ENCODE measurements at places on chromosomes 12 and 14.

- no peak for DNase-seq
Observed at GRCh38 chr14:51552275-51552674, 99.4 kb upstream of the FRMD6 start.

- DNase-seq: no peak
Observed at GRCh38 chr12:121786440-121786825, 7.1 kb downstream of the RHOF start.

- DNase-seq: no peak
Observed at GRCh38 chr12:47762850-47763465, 4.3 kb upstream of the RAPGEF3 start.

- DNase-seq: peak; percentile 62
Observed at GRCh38 chr12:95574799-95575452, 23.6 kb upstream of the USP44 start.

- DNase-seq: no peak
Observed at GRCh38 chr12:78090266-78090665, 259.6 kb downstream of the NAV3 start.

DNA sequence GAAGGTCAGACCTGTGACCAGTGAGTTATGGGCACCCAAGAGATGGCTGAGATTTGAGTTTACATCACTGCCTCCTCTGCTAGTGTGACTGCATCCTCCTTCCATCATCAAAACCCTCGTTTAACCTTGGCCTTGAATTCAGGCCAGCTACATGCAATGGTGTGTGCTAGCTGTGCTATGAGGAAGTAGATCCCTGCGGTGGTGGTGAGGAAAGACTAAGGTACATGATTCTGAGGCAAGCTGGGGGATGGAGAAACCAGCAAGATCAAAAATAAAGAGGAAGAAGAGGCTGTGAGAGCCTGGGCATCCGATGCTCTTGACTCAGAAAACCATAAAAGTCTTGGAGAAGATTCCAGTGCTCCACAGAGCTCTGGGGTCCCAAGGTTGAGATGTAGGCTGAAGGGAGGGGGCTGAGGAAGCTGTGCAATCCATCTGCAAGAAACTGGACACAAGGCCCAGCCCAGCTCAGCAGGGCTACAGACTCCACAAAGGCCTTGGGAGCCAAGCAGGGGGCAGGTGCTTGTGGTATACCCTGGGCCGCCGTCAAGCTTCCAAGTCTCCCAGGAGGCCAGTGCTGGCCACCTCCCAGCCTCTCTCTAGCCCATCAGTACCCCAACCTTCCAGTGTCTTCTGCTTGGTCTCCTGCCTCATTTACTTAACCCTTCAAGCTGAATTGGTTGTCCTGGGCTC, 774.8 kb downstream of the VRK1 start:
- DNase-seq: no peak

DNA sequence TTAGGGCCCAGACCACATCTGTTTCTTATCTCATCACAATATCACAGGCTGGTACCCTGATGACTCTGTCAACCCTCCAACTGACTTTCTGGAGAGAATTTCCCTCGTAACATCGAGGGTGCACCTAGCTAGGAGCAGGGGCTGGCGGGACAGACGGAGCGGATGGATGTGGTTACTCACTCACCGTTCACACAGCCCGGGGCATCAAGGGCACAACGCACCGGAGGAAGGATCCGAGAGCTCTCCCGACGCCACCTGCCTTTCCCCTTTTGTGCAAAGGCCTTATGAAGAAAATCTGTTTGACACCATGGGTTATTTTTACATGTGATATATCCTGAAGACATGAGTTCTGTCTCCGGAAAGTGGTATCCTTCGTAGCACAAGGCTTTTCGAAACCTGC, 31.4 kb downstream of the SLC15A4 start:
- DNase-seq: no peak

DNA sequence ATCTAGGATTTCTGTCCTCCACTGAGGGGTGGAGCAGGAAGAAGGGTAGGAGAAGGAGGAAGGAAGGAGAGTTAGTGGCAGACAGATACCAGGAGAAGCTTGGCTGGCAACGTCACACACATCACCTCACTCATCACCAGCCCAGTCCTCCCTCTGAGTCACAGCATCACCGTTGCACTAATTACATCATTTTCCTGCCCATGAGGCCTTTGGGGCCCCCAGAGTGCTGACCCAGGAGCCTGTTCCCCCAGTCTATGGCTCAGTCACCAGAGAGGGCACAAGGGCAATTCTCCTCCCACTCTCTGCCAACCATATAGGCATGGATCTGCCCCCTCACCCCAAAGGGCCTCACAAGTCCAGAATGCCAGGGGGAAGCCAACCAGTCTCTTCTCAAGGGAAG, 4.6 kb downstream of the RND1 start:
- no peak for DNase-seq

DNA sequence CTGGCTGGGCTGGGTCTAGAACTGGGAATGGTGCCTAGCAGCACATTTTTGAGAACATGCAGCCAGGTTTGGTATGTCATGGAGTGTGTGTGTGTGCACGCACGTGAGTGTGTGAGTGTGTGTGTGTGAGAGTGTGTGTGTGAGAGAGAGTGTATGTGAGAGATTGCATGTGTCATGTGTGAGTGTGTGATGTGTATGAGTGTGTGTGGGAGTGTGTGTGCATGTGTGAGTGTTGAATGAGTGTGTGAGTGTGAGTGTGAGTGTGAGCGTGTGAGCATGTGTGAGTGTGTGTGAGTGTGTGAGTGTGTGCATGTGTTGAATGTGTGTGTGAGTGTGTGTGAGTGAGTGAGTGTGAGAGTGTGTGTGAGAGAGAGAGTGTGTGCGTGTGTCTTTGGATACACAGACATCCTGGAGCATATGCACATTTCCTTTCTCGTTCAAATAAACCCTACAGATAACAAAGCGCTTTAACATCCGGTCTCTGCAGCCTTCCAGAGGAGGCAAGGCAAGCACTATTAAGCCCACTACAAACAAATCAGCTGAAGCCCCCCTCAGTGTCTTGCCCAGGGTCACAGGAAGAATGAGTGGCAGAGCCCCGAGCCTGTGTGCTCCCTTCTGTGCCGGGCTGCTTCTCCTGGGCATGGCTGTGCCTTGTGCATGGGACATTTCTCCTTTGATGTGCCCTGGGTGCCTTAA, 108.7 kb upstream of the ETV6 start:
- no peak for DNase-seq

DNA sequence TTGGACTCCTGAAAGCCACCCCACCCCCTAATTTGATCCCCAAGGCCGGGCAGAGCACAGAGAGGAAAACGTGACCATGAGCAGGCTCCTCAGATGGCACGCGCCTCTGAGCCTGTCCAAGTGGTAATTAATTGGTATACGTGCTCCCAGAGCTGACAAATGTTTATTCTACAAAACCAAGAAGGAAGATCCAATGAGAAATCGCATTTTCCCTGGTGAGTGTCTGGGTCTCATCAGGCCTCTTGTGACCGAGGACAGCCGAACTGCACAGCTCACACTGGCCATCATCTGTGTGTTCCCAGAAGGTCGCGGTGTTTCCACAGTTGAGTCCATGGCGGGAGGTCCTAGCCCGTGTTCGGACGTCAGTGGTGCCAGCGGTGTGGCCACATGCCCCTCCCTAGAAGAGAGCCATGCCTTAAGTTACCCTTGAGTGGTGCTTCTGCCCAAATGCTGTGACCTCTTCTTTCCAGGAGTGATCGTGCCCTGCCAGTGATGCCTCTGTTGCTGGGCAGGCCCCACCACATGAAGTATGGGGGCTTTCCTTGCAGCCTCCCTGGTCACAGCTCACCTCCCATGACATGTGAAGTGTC, 317.5 kb upstream of the RTL1 start:
- no peak for DNase-seq

- DNase-seq: peak; percentile 61
Observed at GRCh38 chr12:50986966-50987737, 34.8 kb downstream of the HIGD1C start.

DNA sequence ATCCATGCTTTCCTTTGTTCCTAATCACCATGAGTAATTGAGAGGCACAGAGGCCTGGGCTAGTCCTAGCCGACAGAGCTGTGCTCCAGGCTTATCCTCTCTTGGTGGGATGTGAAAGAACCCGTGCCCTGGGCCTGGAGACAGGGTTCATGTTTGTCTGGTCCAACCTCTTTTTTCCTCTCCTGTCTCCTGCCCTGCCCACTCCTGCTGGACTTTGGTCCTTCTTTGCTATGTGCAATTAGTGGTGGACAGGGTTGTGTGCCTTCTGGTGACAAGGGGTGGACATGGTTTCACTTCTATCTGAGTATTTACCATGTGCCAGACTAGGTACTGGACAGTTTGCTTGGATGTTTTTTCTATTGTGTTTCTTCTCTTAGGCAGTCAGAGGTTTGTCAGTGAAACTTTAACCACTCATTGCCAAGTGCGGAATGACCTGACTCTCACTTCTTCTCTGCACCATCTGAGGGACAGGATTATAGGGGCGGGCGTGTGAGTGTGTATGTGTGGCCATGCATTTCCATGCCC, 126.1 kb downstream of the SMOC1 start:
- DNase-seq: no peak

- no peak for DNase-seq
Observed at GRCh38 chr12:68342966-68343365, 10.8 kb upstream of the MDM1 start.

GRCh38 chr14:103949131-103949790, 6.9 kb upstream of the RD3L start:
- DNase-seq: peak; percentile 9

DNA sequence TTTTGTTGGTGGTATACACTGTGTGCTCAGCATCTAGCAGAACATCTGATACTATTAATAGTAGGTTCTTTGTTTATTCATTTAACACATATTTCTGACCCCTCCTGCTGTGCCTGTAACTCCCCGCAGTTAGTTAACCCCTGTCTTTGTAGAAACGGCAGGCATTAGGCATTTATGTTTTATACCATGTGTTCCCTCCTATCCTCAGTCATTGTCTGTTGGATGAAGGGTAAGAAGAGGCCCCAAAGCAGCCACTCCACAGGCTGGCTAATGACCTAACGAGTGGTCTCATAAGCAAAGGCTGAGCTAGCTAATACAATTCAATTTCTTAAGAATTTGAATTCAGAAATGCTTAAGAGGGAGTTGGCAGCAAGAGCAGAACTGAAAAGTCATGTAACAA, 170.8 kb downstream of the TMX1 start:
- no peak for DNase-seq

GRCh38 chr12:132907216-132907615, 19.8 kb upstream of the CHFR start:
- DNase-seq: no peak

DNA sequence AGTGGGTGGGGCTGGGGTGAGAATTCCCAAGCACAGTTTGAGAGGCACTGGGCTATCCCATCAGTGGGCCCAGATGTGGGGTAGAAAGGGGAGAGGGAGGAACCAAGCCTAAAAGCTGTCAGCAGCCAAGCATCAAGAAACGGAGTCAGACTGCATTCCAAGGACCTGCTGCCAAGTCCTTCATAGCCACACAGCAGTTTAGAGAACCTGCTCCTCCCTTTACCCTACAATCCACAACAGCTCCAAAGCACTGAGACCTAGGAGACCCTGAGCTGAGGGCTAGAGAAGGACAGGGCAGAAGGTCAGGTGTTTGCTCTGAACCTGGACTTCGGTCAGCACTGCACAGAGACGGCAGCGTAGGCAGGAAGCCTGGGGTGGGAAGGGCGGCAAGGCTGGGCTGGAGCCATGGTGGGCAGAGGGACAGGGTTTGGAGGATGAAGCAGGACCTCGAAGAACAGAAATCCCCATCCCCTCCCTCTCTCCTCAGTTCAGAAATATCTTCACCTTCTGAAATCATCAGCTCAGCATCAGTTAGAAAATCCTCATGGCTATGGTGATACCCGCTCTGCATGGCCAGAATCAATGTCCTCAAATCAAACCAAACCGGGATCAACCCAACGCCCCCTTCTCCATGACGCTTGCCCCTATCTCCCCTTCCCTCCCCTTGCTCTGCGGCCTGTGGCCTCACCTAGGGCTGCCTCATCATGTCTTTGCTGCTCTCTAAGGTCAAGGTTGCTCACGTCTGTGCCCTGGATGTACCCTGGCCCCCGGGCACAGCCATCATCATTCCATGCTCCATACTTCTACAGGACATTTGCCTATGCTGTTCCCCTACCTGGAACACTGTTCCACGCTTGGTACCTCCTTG, 12.9 kb upstream of the SERPINA4 start:
- peak; percentile 47 for DNase-seq

DNA sequence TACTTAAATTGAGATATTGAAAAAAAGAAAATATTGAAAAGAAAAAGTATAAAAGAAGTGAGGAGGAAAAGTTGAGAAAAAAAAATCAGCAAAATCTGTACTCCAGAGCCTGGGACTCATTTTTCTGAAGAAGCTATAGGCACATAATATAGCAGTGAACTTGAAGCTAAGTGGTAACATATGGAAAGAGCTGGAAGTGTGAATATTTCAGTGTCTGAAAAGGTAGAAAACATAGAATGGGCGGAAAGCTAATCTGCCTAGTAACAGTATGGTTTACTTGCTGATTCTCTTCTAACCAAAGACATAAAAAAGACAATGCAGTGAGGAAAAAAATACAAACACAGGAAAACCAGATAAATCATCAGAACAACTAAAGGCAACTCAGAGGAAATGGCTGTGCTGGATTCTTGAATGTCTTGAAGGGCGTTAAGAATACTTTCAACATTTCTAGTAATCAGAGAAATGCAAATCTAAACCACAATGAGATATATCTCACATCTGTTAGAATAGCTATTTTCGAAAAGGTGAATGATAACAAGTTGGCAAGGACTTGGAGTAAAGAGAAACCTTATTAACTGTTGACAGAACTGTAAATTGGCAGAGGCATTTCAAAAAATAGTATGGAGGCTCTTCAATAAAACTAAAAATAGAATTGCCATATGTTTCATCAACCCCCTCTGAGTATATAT, 784.6 kb downstream of the LRFN5 start:
- no peak for DNase-seq

GRCh38 chr12:44655846-44656245, 220.3 kb downstream of the NELL2 start:
- no peak for DNase-seq

- DNase-seq: no peak
Observed at GRCh38 chr12:92132288-92132687, 13.4 kb downstream of the BTG1 start.

DNA sequence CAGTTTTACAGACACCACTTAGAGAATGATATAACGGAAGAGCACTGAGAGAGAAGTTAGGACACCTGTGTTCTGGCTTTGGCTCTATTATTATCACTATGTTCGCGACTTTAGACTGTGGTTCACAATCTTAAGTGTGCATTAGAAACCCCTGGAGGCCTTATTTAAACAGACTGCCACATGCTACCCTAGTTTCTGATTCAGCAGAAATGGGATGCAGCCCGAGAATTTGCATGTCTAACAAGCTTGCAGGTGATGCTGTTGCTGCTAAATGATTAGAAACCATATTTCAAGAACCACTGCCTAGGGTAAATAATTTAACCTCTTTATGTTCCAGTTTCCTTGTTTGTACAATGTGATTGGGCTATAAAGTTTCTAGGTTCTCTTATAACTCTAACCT, 3.6 kb upstream of the RAD51AP1 start:
- DNase-seq: no peak

GRCh38 chr12:130990034-130990433, 36.3 kb downstream of the ADGRD1 start:
- no peak for DNase-seq

GRCh38 chr14:60722107-60722356, 2.1 kb downstream of the SIX4 start:
- DNase-seq: no peak

GRCh38 chr14:25108959-25109358, 59.0 kb upstream of the STXBP6 start:
- peak; percentile 22 for DNase-seq

GRCh38 chr12:24904871-24905270, 44.0 kb downstream of the BCAT1 start:
- no peak for DNase-seq

Measured in cardiac muscle cell (in vitro differentiated cells and primary cell).